ENCODE measurements at places on chromosomes 3 and 15.

DNA sequence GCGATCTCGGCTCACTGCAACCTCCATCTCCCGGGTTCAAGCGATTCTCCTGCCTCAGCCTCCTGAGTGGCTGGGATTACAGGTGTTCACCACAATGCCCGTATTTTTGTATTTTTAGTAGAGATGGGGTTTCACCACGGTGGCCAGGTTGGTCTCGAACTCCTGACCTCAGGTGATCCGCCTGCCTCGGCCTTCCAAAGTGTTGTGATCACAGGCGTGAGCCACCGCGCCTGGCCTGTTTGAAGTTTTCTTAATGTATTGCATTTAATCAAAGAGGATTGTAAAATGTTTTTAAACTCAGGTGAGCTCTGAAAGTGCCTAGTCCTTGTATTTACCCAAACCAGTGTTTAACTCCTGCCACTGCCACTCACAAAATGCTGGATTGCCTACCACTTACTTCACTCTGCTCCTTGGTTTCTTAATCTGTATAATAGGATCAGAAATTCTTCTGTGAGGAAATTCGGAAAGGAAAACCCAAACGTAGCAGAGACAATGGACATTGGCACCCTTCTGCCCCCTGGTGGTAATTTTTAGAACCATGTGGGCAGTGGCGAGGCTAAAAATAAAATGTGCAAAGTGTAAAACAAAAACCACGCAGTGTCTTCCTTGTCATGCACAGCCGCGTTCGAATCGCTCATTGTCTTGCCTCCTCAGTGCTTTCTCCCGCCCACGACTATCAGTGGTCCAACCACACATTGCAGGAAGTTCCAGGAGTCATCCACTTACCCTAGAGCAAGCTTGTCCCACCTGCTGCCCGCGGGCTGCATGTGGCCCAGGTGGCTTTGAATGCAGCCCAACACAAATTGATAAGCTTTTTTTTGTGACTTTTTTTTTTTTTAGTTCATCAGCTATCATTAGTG is 27.3 kb downstream of the CEP19 start:
- DNase-seq: peak; percentile 60

DNA sequence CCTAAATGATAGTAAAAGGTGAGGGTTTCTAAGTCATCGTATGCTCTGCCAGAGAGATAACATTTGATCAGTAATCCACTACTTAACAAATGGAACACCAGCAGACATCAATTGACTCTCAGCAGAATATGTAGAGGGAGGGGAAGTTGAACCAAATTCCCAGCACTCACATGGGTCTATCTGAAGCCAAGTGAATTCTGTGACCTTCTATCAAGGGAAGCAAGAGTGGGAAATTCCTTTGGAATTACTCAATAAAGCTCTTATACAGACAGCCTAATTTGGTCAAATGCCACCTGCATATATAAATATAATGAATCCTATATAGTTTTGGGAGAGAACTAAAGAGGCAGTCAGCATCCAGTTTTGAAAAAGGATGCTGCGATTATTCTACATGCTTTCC is 15.8 kb upstream of the KCNMB2 start:
- no peak for DNase-seq

- no peak for DNase-seq
Observed at GRCh38 chr15:48631176-48631770, 14.2 kb downstream of the FBN1 start.

DNA sequence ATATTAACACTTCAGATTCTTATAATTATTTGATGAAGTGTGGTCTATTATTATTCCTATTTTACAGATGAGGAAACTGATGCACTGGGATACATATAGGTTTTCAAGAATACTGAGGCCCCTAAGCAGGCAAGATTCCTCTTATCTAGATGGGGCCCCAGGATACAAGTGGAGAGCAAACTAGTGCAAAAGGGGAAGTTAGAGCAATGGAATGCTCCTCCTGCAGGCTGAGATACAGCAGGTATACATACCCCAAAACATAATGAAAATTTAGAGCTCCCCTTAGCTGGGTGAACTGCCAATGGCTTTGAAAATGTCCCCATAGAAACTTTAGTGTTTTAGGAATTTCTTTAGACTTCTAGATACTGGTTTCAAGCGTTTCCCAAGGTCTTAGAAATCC is 247.1 kb downstream of the CHST2 start:
- DNase-seq: no peak

GRCh38 chr3:99505646-99506269 is 132.6 kb upstream of the COL8A1 start:
- peak; percentile 96 for DNase-seq

GRCh38 chr3:141441381-141442364 is 45.2 kb upstream of the RASA2 start:
- peak; percentile 80 for DNase-seq

DNA sequence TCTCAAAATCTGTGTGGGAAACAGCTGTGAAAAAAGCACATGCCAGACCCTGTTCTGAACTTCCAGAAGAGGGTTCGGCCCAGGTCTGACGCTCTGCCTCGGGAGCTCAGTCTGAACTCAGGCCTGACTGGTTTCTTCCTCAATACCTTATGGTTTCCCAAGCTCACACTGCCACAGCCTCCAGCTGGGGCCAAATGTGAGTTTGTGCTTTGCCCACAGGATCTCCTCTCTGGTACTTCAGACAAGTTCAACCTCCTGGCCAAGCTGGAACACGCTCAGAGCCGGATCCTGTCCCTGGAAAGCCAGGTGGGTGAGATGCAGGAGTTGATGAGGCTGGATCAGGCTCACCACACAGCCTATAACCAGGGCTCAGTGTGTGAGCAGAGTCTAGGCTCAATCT is 33.8 kb downstream of the CYP11A1 start:
- no peak for DNase-seq

DNA sequence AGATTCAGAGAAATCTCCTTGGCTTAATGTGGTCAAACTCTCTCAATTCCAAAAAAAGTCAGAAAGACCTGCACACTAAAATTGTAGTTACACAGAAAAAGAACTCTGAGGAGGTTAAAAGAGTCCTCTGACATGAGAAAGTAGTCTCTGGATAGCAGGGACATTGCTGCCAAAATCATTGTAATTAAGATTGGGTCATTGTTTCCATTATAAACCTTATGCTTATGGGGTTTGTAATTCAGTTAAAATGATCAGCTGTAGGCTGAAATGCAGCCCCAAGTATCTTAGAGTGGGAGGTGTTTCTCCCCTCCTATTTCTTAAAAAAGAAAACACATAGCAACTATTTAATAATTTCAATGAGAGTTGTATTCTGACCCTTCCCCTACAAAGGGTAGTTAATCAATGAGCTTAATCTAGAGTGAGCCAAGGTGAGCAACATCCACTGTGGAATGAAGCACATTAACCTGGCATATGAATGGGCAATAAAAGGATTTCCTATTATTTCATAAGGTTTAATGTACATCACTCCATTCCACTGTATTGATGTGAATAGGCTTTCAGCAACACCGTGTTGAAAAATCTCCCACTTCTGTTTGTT is 406.9 kb downstream of the TIGIT start:
- DNase-seq: no peak

- DNase-seq: no peak
Observed at GRCh38 chr3:71008350-71008935, 575.1 kb downstream of the FOXP1 start.

GRCh38 chr3:189474944-189475343 is 156.2 kb upstream of the TP63 start:
- no peak for DNase-seq

GRCh38 chr3:76586471-76586870 is 453.4 kb upstream of the ROBO2 start:
- no peak for DNase-seq

GRCh38 chr15:78362716-78363380 is 22.7 kb downstream of the CRABP1 start:
- no peak for DNase-seq

DNA sequence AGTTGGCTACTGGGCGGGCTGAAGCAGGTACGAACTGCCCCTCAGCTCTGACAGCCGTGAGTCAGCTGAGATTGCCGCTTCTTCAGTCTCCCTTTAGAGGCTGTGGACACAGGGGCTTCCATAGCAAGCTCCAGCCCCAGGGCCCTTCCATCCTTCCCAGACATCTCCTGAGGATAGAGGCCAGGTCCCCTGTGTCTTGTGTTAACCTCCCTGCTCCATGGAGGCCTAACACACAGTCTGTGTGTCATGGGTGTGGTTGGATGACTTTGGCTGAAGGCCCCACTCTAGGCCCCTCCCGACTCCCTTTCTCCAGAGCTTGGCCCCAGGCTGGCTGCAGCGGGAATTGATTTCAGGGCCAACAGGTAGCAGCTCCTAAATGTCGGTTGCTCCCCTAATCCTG is 116.1 kb upstream of the TLE3 start:
- DNase-seq: no peak

- peak; percentile 90 for DNase-seq
Observed at GRCh38 chr3:67635257-67635656, 19.2 kb downstream of the SUCLG2 start.

- no peak for DNase-seq
Observed at GRCh38 chr15:39936187-39936586, 2.3 kb downstream of the EIF2AK4 start.

DNA sequence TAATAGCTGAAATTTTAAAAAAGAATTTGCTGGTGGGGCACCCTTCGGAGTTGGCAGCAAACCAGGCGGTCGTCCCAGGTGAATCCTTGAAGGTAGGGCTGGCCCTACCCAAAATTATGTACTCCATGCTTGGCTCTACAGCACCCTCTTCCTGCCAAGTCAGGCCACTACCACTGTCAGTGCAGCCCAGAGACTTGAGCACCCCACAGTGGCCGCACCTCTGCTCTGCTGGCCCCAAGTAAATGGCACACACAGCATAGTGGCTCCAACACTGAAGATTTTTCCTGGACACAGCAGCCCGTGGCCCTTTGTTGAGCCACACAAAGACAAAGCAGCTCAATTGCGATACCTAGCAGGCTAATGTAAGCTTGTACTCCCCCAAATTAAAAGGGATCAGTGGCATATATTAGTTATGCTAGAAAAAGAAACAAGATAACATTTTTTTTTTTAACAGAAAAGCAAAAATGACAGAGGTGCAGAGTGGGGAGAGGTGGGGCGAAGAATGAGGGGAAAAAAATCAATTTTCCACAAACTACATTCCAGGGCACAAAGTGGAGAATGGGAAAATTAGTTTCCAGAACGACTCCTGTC is 250.5 kb downstream of the UACA start:
- DNase-seq: peak; percentile 60

DNA sequence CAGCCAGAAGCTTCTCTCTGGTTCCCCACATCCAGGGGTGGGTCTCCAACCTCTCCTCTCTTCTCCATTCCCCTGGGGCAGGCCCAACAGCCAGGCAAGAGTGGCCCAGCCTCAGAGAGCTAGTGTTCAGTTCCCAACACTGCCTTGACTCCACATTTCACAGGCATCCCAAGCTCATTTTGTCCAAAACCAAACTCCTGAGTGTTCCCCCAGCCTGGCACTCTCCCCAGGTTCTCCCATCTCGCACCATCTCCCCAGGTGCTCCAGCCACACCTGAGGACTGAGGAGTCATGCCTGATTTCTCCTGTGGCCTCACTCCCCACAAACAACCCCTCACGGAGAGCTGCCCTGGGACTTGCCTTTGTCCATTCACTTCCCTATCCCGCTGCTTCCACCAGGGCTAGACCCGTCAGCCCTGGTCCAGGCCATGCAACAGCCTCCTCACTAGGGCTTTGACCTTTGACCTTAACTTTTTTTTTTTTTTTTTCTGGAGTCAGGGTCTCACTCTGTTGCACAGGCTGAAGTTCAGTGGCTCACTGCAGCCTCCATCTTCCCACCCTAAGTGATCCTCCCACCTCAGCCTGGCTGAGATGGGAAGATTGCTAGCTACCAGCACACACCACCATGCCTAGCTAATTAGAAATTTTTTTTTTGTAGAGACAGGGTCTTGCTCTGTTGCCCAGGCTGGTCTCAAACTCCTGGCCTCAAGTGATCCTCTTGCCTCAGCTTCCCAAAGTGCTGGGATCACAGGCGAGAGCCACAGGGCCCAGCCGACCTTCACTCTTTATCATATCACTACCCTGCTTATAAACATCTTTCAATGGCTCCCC is 3.9 kb upstream of the CSK start:
- no peak for DNase-seq

GRCh38 chr3:47578119-47578632 is 489 bp downstream of the CSPG5 start:
- DNase-seq: no peak

DNA sequence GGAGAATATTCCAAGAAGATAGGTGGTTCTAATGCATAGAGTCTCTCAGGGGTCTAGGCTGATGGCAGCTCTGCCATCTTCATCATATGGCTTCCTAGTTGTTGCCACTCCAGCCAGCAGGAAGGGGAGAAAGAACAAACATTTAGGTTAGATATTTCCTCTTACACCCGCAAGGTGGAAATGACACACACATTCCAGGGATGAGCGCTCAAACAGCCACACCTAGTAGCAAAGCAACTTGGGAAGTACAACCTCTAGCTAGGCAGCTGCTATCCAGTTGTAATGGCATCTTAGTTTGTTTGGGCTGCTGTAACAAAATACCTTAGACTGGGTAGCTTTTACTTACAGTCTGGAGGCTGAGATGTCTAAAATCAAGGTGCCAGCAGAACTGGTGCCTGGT is 51.9 kb upstream of the ADAMTSL3 start:
- no peak for DNase-seq

GRCh38 chr3:55147856-55148720 is 220.2 kb upstream of the LRTM1 start:
- no peak for DNase-seq

DNA sequence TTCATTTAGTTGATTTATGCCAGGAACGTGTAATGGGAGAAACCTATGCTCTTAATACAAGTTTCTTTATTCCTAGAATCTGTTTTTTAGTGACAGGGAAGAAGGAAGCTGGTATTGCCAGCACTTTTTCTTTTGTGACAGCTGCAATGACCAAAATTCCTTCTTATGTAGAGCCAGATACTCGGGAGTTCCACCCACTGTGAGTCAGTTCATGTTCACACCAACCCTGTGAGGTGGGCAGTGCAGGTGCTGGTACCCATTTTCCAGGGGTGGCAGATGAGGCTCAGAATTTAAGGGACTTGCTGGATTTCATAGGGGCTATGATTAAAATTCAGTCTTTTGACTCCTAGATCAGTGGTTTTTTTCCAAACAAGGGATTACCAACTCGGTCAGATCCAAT is 34.7 kb downstream of the OXNAD1 start:
- DNase-seq: no peak

- DNase-seq: no peak
Observed at GRCh38 chr3:151316267-151316991, at the start of gene GPR87. Gene GPR87, minus strand, starts transcription at chr3:151316820. Its CDS starts 16,720 bp downstream, at chr3:151300100.

Measured in brain microvascular endothelial cell (primary cell).